ENCODE measurements at places on chromosomes 16 and 17. TPM values are rescaled to one million over a fixed set of nuclear protein-coding genes. Genes with fewer than 3 reads are reported as not detected.

Gene CD300E
- total RNA-seq, result 1.0 TPM

DNA sequence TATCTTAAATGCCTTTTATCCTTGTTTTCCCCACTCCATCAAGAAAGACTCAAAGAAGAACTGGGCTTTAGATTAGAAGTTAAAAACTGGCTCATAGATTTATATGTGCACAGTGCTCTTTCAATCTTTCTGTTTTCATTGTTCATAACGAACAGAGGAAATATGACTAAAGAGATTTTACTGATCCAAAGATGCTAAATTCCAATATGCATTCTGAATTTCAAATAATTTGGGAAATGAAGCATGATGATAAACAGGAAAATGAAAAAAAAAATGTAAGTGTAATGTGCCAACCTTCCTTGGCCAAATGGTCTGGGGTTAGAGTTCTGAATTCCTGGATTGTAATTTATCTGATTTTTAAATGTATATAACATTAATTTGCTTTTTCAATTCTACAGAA is 25.0 kb upstream of the SMIM36 start:
- no peaks in the 10 kb centered on the region for H3K36me3 ChIP-seq
- no peaks in the 10 kb centered on the region for H3K27me3 ChIP-seq
- no peaks in the 10 kb centered on the region for H3K4me1 ChIP-seq

DNA sequence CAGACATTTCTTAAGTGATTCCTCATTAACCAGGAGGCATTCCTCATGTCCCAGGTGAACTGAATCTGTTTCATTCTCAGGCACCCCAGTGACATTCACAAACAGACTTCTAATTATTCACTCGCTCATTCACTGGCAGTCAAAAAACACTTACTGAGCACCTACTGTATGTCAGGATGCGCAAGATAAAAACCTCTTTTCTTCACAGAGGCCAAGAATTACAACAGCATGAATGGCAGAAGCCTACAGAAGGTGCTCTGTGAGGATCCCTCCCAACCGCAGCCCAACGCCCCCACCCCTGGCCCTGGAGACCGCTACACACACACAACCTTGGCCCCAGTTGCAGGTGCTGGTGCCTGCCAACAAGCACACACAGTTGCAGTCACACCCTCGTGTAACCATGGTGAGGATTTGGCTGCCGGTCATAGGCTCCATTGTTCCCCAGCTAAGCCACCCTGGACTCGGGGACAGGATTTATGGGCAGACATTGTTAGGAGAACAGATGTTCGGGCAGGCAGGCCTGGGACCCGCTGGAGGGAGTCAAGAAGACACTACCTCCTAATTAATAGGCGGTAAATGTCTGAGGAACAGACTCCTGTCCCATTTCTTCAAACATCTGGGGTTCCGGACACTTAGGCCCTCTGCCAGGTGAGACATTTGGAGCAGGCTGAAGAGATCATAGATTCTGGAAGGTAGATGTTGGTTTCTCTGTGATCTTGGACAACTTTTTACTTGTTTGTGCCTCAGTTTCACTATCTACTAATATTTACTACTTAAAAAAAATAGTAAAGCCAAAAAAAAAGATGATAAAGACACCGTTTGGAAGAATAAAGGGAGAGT is 43.2 kb downstream of the CUEDC1 start:
- peaks cover 66% of the 10 kb centered on the region for H3K4me1 ChIP-seq
- H3K4me3 ChIP-seq, result no peak overlapping the region
- H3K36me3 ChIP-seq, result no peaks in the 10 kb centered on the region
- DNase-seq, result peak; percentile 94
- peak overlapping the region; percentile 70 for H3K27ac ChIP-seq

DNA sequence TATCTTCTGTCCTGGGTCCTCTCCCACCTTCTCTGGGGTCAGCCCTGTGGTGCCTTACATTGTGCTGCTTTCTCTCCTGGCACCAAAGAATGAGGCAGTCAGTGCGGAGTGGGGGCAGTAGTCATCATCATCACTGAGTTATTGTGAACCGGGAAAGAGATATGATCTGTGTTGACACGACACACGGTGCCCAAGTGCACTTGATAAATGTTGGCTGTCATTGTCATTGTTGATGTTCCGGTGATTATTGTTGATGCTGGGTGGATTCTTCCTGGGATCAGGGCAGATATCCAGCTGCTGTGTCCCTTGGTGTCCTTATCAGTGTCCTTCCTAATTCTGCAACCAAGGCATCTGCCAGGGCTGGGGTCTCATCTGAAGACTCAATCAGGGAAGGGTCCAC is 121.7 kb downstream of the ABCC6 start:
- no peaks in the 10 kb centered on the region for H3K27me3 ChIP-seq
- H3K4me1 ChIP-seq, result no peaks in the 10 kb centered on the region
- no peak overlapping the region for H3K27ac ChIP-seq
- no peak overlapping the region for H3K4me3 ChIP-seq
- peaks cover 40% of the 10 kb centered on the region for H3K36me3 ChIP-seq
- no peak for DNase-seq

GRCh38 chr17:4232168-4232813 is 31.5 kb downstream of the ANKFY1 start:
- DNase-seq, result no peak
- H3K4me1 ChIP-seq, result no peaks in the 10 kb centered on the region
- H3K4me3 ChIP-seq, result no peak overlapping the region
- H3K36me3 ChIP-seq, result peaks cover 12% of the 10 kb centered on the region
- H3K27ac ChIP-seq, result peak overlapping the region; percentile 82
